ENCODE measurements at places on chromosomes 11 and 22.

DNA sequence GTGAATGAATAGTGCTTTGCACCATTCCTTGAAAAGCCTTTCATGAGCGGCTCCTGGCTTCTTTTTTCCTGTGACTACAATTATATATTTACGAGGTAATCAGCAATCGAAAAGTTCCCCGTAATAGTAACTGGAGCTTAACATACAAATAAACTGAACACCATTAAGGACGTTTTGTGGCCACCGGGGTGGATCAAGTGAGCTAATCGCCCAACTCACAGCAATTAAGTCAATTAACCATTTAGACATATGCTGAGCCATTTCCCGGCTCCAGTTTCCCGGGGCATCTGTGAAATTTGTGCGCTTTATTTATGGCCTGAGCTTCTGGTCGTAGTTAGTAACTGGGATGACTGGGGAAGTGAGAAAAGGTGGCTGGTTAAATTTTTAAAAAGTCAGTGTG is 465.2 kb downstream of the MIAT start:
- DNase-seq = no peak

GRCh38 chr11:17397311-17398002 is 9.0 kb upstream of the KCNJ11 start:
- DNase-seq = no peak

- DNase-seq = no peak
Measured at GRCh38 chr22:41560095-41560471, 727 bp upstream of the CSDC2 start.

GRCh38 chr11:48006301-48006992 is 26.1 kb downstream of the PTPRJ start:
- DNase-seq = no peak

DNA sequence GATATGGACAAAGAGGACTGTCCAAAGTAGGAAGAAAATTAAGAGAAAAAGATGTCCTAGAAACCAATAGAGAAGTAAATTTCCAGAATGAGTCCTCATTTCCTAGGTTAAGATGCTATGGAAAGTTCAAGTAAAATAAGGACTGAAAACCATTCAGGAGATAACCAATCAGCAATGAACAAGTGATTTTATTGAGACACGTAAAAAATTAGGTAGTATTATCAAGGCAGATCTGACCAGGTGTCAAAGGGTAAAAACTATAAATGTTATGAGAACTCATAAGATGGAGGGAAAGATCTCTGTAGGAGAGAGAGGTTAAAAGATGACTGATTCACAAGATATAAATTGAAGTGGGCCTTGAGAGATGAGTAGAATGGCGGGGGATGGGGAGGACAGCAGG is 50.2 kb downstream of the SPATA19 start:
- DNase-seq = no peak

DNA sequence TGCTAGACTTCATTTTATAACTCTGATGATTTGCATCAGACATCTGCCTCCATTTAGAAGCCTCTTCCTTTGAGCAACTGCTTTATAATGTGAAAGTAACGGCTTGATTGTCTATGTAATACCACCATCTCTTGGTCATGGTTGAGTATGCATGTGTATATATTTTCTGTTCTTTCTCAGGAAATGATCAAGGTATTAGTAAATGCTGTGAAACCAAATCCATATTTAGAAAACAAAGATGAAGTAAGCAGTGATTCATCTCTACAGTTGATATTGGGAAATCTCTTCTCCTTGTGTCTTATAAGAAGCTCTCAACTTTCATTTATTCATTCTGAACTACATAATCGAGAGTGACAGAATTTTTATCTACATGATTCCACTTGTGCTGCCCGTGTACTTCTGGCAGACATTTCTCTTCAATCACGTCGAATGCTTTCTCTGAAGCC is 104.6 kb upstream of the ANO3 start:
- no peak for DNase-seq

DNA sequence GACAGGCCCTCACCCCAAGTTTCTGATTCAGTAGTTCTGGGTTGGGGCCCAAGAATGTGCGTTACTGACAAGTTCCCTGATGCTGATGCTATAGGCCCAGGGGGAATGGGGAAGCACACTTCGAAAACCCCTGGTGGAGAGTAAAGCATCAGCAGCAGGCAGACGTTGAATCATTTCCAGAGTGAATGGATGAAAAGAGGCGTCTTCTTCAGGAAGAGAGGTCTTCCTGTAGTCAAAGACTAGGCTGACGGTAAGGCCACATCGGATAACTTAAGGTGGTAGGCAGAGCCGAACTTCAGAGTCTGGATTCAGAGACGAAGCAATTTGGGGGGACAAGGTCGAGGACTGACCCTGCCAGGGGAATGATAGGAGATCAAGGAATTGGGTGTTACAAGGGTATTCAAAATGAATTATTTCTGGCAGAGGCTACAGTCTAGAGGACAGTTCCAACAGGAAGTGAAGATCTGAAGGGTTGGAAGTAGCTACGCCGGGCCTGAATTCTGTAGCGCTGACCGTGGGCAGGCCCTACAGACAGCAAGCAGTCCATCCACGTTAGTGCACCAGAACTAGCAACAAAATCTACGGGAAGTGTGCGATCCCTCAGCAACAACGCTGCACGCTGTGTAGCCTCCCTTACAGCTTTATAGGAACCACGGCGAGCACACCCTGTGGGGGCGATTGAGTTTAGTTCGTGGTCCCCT is 862 bp upstream of the CENATAC start:
- no peak for DNase-seq

GRCh38 chr11:126978911-126979310 is 21.7 kb downstream of the KIRREL3 start:
- peak; percentile 93 for DNase-seq

DNA sequence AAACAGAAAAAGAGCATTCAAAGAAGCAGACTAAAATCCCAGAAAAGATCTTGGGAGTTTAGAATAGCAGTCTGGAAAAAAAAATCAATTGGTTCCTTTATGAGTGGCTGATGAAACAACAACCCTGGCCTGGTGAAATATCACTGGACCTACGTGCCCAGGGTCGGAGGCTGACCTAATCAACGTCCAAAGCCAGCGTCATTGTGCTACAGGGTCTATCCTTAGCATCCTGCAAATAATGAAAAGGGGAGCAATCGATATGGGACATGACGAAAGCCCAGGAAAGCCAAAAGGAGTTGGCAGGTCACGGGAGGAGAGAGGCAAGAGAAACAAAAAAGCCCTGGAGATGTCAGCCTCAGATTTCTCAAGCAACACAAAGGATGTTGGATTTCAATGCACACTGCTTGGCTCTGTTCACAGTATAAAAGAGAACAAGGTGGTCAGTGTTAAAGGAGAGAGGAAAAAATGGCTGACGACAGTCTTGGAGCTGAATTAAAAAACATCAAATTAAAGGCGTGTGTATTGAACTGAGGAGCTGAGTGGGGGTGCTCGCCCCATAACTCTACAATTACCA is 148.8 kb downstream of the BLID start:
- no peak for DNase-seq

- DNase-seq = peak; percentile 80
Measured at GRCh38 chr11:94740083-94741021, 27.8 kb upstream of the AMOTL1 start.

DNA sequence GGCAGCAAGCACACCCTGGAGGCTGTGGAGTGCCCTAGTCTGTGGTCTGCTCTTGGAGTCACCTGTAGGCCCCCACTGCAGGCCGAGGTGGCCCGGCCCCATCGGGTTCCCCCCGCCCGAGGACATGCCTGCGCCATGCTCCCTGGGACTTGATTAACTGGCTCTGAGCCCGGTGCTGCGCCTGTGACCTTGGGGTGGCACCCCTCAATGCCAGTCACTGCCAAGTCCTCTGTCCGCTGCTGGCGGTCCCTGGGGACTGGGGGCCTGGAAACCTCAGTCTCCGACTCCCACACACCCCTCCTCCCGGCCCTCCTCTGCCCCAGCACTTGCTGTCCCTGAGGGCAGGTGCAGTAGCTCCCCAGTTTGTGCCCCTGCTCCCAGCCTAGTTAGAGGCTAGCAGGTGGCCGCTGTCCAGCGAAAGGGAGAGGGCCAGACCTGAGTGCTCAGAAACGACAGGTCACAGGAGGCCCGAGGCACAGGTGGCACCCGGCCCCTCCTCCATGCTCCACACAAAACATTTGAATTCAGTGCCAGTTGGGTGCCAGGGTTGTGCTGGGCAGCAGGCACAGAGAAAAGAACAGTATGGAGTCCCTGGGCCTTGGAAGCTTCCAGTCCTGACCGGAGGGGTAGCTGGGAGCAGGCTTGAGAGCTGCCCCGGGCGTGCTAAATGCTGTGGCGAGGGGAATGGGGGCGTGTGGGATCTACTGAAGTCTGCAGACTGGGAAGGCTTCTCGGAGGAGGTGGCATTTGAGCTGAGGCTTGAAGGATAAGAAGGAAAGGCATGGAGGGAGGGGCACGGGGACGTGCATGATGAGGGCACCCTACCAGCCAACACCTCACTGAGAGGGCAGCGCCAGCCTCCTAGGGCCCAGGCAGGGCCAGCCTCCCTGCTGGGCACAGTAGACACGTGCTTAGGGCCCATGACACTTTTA is 16.4 kb upstream of the FLRT1 start:
- peak; percentile 69 for DNase-seq

- DNase-seq = peak; percentile 12
Measured at GRCh38 chr11:125062931-125063428, at the start of gene SLC37A2. Gene SLC37A2, plus strand, starts transcription at chr11:125063305. Its CDS starts 63 bp downstream, at chr11:125063368.

DNA sequence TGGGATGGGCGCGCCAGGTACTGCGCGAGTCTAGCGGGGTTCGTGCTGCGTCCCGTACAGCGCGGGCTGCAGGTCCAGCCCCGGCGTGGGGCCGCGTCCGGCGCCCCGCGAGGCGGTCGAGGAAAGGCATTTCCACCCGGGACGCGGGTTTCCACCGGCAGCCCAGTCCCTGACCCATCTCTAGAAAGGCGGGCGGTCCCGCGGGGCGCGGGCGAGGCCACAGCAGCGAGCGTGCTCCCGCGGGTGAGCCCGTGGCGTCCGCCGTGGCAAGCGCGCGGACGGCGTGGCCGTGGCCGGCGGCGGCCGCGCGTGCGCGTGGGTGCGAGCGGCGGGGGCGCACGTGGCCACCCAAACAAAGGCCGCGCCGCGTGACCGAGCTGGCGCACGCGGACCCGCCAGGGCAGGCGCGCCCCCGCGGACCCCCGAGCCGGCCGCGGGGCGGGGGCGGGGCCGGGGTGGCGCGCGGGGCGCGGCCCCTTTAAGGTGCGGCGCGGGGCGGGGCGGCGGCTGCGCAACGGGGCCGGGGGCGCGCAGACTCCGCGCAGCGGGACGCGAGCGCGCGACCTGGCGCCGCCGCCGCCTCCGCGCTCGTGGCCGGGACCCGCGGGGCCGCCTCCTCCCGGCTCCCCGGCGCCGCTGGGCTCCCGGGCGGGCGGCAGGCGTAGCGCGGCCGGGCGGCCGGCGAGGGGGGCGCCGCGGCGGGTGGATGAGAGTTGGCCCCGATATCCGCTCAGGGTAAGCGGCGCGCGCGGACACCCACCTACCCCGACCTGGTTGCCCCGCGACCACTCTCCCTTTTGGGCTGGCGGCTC is 39.3 kb upstream of the CELSR1 start:
- no peak for DNase-seq

GRCh38 chr22:37371491-37371890 is 55.8 kb downstream of the ELFN2 start:
- DNase-seq = no peak

- no peak for DNase-seq
Measured at GRCh38 chr11:26947379-26947844, 46.5 kb upstream of the FIBIN start.

DNA sequence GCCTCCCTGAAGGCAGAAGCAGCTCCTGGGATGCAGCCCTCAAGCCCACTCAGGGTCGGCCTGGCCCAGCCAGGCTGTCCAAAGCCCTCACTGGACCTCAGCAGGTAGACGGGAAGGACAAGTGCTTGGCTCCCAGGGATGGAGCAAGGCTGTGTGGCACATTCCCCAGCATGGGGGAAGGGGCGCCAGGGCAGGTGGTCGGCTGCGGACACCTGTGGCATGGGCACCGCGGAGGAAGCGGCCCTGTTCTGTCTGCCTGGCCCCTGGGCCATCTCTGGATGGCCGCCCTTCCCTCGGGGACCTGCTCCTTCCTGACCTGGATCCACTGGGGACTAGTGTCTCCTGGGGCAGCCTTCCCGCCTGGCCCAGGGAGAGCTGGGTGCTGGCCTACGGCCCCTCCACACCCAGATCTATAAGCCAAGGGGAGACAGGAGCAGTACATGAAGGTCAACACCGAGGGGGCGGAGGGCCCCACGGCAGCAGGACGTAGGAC is 26.0 kb downstream of the CHID1 start:
- DNase-seq = no peak

GRCh38 chr11:112744041-112744440 is 217.2 kb upstream of the NCAM1 start:
- peak; percentile 89 for DNase-seq

DNA sequence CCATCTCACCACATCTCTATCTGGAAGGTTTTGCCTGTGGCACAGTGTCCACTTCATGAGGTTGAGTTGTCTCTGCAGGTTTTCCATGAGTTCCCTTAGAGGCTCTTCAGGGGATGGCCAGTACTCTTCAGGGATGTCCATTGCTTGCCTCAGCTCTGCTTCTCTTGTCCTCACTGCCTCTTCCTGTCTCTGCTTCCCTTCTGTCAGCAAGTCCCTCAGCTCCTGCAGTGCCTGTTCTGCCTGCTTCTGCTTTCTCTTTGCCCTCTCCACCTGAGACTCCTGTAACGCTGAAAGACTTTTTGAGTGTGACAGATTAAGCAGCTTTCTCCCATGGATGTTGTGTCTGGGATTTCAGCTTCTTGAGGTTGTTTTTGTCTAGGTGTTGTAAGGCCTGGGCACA is 38.2 kb upstream of the MRPL17 start:
- no peak for DNase-seq

- DNase-seq = no peak
Measured at GRCh38 chr11:19480540-19480939, 232.1 kb upstream of the NAV2 start.

DNA sequence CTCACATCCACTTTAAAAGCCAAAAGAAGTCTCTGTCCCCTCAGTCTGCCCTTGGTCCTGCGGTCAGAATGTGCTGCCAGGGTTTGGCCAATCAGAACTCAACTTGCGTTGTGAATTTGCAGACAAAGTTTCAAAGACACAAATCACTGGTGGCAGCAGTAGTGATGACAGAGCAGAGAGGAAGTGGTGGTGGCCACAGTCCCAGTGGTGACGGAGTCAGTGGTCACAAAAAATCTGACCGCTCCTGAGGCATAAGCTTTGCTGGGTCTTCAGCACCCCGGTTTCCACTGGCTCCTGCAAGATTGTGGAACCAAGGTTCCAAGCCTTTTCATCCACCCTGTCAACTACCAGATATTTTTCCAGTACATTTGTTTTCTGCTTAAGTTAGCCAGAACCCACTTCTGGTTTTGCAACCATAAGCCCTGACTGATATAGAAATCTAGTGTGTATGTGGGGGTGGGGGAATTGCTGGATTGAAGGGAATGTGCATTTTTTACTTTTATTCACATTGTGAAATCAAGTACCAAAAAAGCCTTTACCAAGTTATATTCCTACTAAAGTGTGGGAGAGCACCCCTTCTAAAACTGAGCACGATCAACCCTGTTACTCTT is 112.3 kb downstream of the TMPRSS5 start:
- DNase-seq = no peak

GRCh38 chr11:125263268-125263790 is 98.8 kb downstream of the PKNOX2 start:
- peak; percentile 16 for DNase-seq

- peak; percentile 52 for DNase-seq
Measured at GRCh38 chr11:70067591-70068341, 10.4 kb upstream of the ANO1 start.
